ENCODE measurements at places on chromosomes 13 and 19. TPM values are rescaled to one million over a fixed set of nuclear protein-coding genes. Genes with fewer than 3 reads are reported as not detected.

DNA sequence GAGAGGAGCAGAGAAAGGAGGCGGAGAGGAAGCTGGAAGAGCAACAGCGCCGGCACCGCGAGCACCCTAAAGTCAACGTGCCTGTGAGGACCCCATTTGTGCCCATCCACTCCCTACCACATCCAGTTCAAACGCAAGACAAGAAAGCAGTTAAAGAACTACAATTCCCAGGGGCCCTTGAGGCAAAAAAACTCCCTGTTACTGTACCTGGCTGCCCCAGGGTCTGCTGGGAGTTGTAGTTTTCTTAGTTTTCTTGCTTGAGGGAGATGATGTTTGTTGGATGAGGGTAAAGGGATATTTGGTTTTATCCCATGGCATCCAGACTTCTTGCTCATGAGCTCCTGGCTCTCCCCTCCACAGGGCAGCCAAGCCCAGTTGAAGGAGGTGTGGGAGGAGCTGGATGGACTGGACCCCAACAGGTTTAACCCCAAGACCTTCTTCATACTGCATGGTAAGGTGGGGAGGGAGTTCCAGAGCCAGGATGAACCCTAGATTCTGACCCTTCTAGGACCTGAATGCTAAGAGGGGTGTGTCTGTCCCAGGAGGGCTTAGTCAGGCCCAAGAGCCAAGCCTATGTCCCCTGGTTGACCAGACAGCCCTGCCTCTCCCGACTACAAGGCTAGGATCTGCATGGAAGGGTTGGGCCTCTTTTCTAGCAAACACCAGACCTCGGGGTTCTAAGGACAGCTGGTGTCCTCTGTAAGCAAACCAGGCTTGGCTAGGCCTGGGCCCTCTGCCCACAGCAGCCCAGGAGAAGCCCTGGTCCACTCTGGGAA is 13.2 kb downstream of the NUCB1 start:
- DNase-seq = no peak

- DNase-seq = no peak
These were observed 378.9 kb downstream of the SLITRK1 start for GRCh38 chr13:83503424-83503823.

DNA sequence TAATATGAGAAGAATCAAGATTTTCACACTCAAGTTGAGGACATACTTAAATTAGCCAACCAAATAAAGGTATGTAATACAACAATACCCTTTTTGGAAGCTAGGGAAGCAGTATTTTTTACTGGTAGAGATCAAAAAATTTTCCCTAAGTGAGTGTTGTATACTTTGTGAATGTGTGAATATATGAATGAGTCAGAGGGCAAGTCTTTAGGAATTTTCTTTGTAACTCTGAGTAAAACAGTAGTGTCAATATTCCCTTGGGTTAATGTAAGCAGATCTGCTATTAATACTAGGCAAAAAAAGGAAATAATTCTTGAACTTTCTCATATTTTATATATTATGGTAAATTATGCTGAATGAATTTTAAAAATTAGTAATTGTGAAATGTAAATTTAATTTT is 1161.8 kb upstream of the MIR17HG start:
- no peak for DNase-seq

GRCh38 chr13:114211446-114212157 is 23.1 kb upstream of the CDC16 start:
- DNase-seq = no peak

DNA sequence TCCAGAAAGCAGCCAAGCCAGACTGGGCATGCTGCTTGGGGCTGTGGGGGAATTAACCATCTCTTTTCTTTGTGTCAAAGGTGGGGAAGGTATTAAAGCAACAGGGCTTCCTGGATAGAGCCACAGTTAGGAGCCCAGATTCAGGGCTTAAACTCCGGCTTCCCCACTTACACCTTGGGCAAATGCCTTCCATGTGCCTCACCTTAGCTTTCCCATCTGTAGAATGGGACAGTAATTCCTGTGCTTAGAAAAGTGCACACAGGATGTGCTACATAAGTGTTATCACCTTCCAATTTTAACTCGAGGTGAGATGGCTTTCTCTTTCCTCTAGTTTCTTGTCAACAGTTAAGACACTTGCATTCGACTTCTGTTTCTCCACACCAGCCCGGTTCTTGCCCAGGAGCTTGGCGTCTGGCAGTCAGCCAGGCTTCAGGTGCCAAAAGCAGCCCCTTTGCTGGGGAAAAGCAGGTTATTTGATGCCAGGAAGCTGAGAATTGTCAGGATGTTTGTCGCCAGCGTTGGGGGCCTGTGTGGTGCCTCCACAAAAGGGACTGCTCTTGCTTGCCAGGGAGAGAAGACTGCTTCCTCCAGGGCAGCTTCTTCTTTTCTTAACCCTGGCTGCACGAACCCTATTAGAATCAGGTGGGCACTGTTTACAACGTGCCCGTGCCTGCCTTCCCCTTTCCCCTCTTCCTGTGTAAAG is 79.2 kb downstream of the SIPA1L3 start:
- DNase-seq = no peak

SIGLEC6 gene
- polyA plus RNA-seq = not detected
